ENCODE measurements at places on chromosomes 6 and 20.

DNA sequence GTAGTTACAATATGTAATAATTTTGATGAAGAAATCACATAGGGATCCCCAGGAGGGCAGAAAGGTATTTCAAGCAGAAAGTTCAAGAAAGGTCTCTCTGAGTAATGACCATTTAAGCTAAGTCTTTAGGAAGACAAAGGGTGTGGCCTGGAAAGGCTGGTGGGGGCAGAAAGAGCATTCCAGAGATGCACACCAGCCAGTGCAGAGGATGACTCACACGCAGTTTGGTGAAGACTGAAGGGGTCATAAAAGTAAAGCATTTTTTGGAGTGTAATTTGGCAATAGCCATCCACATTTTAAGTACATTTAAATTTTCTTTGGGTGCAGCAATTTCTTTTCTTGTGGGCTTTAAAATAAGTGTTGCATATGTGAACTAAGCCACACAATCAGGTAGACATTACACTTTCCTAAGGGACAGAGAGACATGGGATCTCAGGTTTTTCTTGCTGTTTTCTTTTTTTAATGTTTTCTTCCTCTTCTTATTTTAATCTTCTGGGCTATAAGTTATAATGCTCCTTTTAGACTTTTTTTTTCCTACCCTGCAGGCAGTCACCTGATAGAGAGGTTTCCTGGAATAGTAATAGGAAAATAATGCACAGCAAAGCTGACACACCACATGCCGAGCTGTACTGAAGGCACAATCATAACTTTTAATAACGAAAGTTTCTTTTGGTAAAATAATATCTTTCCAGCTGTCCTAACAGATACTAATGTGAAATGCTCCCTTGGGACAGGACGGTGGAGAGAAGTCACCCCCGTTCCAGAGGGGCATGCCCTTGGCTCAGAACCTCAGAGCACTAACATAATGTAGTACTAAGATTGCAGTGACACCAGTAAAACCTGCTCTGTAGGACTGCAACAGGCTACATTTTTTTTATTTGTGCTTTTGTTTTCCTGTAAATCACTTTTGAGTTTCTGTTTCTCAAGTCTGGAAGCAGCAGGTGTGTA is 49.6 kb upstream of the PTPRK start:
- DNase-seq = no peak

DNA sequence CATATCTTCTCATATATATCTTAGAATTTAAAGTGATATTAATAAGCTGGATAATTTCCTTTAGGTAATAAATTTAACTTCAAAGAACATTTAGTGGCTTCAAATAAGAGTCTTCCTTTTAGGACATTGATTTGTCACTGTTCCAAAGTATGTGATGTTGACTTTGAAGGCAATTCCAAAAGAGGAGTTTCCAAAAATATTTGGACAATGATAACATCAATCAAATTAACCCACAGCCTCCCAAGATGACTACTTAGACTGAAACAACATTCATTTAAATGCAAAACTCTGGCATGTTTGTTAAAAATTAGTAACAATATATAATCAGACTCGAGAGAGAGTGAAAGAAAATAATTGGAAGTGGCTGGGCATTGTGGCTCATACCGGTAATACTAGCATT is 211.1 kb downstream of the OGFRL1 start:
- no peak for DNase-seq

DNA sequence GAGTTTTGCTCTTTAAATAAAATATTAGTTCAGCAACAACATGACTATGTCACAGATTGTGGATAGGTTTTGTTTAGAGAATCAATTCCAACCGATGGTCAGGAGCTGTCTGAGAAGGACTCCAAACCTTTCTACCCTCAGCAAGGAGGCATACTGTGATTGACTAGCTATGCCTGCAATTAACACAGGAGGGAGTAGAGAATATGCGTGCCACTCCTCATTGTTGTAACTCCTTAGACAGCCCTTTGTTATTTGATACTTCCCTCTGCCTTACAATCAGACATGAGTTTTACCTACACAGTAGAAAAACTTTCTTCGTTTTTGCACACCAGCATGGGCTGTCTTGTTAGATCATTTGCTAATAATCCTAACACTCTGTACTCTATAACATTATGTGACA is 796.5 kb downstream of the PRIM2 start:
- no peak for DNase-seq

DNA sequence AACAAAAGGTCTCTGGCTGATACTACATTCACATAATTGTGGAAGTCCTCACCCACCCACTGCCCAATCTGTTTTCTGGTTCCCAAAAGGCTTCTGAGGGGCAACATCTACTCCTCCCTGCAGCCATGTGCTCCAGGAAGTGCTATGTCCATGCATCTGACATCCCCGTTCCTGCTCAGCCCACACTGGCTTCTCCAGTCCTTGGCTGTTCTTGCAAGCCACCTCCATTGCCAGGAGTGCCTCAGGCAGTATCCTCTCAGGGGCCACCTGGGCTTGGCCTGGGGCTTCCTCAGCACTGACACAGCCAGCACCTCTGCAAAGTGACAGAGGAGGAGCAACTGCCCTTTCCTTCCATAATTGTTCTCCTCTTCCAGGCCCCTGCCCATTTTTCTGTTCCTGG is 18.3 kb downstream of the ARHGAP18 start:
- DNase-seq = no peak
